ENCODE measurements at places on chromosomes 2 and 18.

- no peak for DNase-seq
Observed at GRCh38 chr18:37162551-37162950, 333.6 kb downstream of the KIAA1328 start.

GRCh38 chr2:47534179-47534919 lies 131.4 kb downstream of the MSH2 start:
- peak; percentile 92 for DNase-seq

DNA sequence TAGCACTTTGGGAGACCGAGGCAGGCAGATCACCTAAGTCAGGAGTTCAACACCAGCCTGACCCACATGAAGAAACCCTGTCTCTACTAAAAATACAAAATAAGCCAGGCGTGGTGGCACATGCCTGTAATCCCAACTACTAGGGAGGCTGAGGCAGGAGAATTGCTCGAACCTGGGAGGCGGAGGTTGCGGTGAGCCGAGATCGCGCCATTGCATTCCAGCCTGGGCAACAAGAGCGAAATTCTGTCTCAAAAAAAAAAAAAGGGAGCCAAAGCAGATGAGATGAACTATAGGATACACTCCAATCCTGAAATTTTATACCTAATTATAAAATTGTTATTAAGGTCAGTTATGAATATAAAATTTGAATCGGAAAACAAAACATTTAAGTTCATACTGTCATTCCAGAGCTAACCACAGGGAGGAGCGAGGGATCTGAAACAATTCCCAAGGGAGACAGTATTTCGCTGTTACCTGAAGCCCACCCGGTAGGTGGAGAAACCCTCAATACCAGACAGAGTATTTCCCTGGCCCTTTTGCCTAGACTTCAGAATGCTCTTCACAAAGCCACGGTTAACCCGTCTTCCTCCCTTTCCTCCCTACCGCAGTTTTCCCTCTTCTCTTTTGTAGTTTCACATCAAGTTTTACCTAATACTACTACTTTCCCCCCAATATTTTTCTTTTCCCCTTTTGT lies 1.4 kb downstream of the PPM1G start:
- DNase-seq: peak; percentile 52

DNA sequence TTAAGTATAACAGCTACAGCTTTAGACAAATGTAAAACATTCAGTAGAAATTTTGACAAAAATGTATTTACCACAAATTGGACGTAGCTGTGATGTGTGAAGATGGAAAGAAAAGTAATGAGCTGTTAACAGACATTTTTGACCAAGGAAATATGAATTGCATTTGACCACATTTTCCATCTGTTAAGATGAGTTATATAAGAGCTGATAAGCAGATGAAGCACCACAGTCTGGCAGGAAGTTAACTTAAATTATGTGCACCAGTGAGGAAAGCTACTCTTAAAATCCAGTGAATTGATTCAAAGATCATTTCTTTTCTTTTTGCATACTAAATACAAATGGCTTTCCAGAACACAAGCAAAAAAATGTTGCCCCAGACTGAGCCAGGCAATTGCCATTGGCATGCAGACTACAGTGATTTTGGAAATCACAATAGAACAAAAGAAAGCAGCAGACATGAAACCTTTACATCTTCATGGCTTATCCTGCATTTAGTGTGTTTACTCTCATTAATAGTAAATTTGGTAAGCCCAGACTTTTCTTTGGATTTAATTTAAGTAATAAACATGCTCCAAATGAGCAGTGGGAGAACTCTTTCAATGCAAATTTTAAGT lies 493.7 kb downstream of the TMX3 start:
- peak; percentile 48 for DNase-seq

GRCh38 chr18:62715436-62715758 lies at the start of gene PHLPP1:
TSS of gene PHLPP1 (plus strand) at chr18:62715541. CDS start at chr18:62715684, 143 bp downstream.
- DNase-seq: no peak

GRCh38 chr2:88177556-88177955 lies 7.4 kb downstream of the THNSL2 start:
- no peak for DNase-seq

GRCh38 chr18:62601871-62602270 lies 79.0 kb downstream of the ZCCHC2 start:
- no peak for DNase-seq

GRCh38 chr2:140442319-140442718 lies 1662.1 kb upstream of the NXPH2 start:
- peak; percentile 55 for DNase-seq

GRCh38 chr2:38107738-38108410 lies 31.9 kb upstream of the CYP1B1 start:
- no peak for DNase-seq

DNA sequence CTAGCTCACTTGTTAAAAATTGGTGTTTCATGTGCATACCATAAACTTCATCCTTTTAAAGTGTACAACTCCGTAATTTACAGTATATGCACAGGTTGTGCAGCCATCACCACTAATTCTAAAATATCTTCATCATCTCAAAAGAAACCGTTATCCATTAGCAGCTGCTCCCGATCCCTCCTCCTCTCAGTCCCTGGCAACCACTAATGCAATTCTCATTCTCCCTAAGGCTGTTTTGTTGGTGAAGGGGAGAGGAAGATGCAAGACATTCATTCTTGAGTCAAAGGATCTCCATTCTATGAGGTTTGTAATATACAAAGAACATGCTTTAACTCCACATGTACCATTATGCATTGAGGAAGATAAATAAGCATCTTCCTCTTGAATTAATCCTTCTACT lies 48.6 kb downstream of the RNU4ATAC start:
- DNase-seq: no peak

- no peak for DNase-seq
Observed at GRCh38 chr2:219416235-219416602, 2.0 kb upstream of the DES start.

GRCh38 chr18:59610546-59611140 lies 86.6 kb downstream of the CCBE1 start:
- no peak for DNase-seq

DNA sequence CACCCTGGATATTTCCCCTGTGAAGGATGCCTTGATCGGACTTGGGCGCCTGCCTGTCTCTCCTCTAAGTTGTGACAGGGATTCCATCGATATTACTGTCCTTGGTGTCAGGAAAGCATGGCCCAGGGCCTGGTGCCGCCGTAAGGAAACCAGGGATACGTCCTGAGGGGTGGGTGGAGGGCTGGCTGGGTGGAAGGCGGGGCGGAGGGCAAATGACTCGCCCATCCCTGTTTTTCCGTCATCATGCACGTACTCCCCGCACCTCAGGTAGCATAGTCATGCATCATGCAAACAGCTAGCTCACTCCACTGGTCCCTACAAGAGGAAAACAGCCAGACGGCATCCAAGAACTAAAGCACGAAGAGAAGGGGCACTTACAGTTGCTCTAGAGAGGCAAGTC lies 57.1 kb downstream of the PXDN start:
- no peak for DNase-seq

DNA sequence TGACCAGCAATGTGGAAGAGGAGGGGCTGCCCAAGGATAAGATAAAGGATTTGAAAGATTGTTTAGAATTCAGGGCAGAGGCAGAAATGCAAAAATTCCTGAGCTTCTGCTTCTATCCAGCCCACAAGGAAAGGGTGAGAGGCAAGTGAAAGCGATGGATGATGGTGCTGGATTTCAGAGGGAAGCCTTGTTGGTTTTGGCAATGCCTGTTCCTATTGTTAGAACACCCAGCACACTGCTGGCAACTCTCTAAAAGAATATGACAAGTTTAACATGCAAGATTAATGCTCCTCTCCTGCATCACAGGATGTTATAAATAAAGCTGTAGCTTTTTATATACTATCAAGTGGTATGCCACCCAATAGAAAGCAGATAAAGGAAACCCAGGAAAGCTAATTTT lies 92.6 kb downstream of the ZNF385B start:
- peak; percentile 59 for DNase-seq

DNA sequence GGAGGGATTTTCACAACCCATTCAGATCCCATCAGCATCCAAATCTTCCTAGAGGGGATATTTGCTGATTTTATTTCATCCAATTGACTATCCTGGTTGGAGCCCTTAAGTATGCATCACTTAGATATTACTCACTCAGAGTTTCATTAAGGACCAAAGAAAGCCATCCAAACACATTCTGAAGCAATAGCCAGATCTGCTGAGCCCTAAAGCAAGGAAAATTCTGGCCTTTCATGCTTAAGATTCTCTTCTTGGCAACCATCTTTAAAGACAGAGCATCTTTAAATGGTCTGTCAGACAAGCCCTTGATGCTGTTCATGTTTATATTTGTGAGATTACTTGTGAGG lies 40.9 kb upstream of the C1D start:
- DNase-seq: peak; percentile 6

DNA sequence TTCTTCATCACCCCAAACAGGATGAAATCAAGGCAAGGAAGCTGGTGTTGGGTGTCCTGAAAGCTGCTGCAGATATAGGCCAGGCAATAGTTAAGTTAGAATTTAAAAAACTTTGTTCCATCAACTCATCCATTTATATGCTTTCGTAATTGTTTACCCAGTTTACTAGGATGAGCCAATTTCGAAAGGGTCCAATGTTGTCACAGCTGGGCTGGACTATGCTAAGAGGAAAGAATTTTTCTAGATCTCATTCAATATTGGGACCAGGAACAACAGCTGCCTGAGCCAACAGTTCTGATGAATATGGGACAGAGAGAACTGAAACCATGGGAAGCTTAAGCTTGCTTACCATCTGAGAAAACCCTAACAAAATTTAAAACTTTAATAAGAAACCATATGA lies 21.6 kb upstream of the SP3 start:
- DNase-seq: no peak

- DNase-seq: no peak
Observed at GRCh38 chr2:105449076-105449475, 50.2 kb upstream of the FHL2 start.

DNA sequence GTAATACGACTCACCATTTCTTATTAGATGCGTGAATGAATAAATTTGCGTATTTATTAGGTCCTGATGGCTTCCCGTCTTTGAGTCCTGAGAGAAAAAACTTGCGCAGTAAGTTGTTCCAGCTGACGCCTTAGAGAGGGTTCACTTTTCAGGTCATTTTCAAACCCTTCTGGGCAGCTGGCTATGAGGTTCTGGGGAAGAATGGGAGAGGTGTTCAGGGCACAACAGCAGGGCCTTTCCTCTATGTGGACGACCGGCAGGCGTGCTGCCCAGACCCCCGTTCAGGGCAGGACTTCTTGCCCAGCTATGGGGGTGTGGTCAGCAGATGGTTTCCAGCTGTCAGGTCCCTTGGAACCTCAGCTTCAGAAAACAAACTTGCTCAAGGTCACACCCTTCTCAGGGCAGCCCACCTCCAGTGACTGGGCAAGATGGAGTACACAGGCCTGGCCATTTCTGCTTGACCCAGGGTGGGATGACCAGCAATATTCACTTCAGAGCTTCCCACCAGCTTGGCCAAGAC lies 61.1 kb upstream of the TNP1 start:
- no peak for DNase-seq

DNA sequence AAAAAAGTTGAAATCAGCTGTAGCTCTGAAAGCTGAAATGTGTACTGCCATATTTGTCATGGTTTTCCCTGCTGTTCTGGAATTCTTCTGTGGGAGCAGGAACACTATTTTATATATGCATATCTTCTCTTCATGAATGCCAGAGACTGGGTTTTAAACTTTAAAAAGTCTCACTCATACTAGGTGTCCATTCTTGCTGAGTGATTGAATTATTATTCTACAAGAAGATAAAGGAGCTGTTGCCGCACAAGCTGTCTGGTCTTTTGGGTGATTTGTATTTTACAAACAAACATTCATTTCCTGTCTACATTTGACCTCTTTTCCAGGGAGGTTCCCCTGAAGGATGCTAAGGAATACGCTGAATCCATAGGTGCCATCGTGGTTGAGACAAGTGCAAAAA lies 40.5 kb upstream of the TXNDC2 start:
- DNase-seq: peak; percentile 41

GRCh38 chr18:77866351-77866750 lies 616.7 kb downstream of the GALR1 start:
- DNase-seq: no peak

DNA sequence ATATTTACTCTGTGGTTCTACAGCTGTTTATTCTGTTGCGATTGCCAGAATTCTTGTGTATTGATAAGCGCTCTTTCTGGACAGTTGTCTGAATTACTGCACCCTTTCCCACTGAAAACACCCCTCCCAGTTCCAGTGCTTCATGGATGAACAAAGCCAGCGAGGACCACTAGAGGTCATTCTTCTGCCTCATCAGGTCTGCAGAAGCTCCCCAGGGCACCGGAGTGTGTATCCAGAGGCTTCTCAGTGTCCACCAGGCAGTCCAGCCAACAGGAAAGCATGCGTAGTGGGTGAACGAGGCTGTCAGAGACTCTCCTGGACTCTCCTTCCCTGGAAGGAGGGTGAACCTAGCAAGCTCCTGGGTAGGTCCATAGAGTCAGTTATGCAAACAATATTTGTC lies 40.6 kb upstream of the INHBB start:
- peak; percentile 24 for DNase-seq

DNA sequence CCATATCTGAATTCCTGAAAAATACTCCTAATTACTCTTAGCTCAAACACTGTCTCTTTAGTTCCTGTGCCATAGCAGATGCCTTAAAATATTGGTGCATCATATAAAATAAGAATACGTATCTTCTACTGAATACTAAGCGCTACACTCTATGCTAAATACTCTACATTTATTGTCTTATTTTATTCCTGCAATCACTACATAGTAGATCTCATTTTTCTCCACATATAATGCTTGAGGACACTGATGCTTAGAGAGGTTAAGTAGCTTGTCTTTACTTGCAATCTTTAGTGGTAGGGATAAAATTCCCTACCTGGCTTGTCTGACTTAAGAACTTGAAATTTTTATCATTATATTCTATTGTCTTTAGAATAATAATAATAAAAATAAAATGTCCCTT lies 137.3 kb upstream of the SETBP1 start:
- DNase-seq: no peak

DNA sequence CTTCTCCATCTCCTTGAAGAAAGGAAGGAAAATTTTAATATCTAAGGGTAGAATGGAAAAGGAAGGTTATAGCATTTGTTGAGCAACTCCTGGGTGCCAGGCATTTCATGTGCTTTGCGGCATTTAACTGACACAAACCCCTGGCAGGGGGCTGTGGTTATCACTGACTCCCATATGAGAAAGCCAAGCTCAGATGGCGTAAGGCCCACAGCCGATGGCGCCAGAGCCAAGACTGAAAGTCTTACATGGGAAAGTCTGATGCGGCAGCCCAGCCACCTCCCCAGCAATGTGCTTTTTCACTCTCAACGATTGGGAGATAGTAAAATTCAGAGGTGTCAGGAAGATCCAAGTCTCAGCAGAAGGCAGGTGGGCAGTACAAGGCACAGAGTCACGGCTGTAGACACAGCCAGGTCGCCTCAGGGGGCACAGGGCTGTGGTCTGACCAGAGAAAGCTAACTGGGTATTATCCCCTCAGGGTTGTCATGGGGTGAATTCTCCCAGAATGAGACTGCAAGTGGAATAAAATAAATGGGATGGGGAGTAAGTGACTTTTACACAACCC lies 324.2 kb upstream of the NCKAP5 start:
- no peak for DNase-seq

GRCh38 chr2:210230518-210230917 lies 5.3 kb upstream of the ACADL start:
- no peak for DNase-seq

- DNase-seq: no peak
Observed at GRCh38 chr18:22302144-22302543, 115.6 kb downstream of the CTAGE1 start.
